GM23248 (cell line): ENCODE measurements at places on chromosomes 5 and 9. TPM values are rescaled to one million over a fixed set of nuclear protein-coding genes. Genes with fewer than 3 reads are reported as not detected.

ZNF608 gene
- 1.1 and 1.4 TPM in 2 replicates for polyA plus RNA-seq

ARL14EPL gene
- not detected in 2 replicates for polyA plus RNA-seq

SNCAIP gene
- 1.5 TPM in 2 replicates for polyA plus RNA-seq

DDX4 gene
- polyA plus RNA-seq: not detected in 2 replicates

TEX48 gene
- not detected in 2 replicates for polyA plus RNA-seq

SPINK6 gene
- not detected in 2 replicates for polyA plus RNA-seq

GRCh38 chr5:6611334-6612256, 21.2 kb downstream of the NSUN2 start:
- no peak for DNase-seq

DNA sequence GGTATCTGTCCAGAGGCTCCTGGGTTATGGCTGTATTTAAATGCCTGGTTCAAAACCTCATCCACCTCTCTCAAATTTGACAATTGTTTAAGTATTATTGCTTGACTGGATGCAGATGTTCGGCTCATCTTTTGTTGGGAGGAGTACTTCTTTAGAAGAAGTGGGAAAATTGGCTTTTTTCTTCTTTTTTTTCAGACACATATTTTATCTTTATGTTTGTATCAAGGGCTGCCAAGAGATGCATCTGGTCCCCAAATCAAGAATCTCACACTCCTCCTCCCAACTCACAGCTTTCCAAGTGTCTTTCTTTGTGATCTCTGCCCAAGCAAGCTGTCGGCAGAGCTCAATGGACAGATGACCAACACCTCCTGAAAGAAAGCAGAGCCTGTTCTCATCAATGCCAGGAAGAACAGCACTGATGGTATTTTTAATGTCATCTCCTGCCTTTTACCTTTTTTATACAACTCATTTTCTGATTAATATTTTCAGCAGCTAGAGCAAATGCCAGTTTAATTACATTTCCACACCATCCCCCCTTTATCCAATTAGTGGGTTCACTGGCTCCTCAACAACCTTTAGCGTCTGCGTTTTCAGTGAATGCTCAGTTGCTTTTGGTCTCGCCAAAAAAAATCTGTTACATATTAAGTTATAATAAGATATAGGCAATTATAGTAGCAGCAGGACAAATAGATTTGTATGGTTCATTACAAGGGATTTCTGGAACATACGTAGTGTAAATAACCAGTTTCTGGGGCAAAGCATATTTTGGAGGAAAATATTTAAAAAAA, 110.3 kb upstream of the SLIT3 start:
- DNase-seq: no peak

DNA sequence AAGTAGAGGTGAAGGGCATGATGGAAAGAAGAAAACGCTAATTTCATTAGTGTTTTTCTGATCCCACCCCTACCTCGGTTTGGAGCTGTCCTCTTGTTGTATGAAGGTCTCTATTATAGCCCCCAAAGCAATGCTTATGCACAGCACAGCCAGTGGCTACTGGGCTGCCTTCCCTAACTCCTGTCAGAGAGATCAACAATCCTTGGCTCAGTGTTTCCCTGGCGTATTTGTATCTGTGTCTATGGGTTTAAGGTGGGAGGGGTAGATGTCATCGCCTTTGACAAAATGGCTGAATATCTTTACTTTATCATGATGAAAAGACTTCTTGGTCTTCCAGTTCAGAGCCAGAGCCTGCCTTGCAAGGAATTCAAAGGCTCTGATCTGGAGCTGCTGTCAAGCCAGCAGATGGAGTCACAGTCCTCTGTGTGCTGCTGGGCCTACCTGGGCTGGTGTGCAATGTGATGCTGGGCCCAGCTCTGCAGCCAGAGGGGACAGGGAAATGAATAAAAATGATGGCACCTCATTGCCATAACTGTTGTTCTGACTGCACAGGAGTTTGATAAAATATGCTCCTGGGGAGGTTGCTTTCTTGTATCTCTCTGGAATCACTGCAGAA, 20.1 kb upstream of the HSPA9 start:
- no peak for DNase-seq

- no peak for DNase-seq
Observed at GRCh38 chr9:94888775-94889174, 162.3 kb downstream of the AOPEP start.

GRCh38 chr5:150641006-150641570, 628 bp downstream of the SYNPO start:
- peak; percentile 86 for DNase-seq

GRCh38 chr5:112625689-112626438, 111.8 kb upstream of the APC start:
- no peak for DNase-seq

DNA sequence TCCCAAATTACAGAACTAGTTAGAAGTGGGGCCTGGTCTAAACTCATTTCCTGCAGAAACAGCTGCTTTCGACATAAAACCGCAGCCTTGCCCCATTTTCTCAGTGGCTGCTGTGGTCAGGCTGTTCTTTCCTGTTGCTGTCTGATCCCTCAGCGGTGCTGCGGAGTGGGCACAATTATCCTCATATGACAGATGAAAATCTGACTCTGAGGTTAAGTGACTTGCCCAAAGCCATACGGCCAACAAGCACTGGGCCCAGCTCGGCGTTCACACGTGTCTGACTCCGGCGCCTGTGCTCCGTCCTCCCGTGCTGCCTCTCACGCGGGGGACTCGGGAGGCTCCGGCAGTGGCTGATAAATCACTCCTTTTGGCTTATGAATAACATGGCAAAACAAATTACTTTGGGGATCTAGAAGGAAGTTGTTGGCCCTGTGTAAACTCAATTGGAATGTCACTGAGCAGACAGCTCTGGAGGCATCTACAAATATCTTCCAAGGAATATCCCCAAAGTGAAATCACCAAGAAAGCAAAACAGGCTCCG, 142.6 kb upstream of the LMX1B start:
- peak; percentile 91 for DNase-seq

DNA sequence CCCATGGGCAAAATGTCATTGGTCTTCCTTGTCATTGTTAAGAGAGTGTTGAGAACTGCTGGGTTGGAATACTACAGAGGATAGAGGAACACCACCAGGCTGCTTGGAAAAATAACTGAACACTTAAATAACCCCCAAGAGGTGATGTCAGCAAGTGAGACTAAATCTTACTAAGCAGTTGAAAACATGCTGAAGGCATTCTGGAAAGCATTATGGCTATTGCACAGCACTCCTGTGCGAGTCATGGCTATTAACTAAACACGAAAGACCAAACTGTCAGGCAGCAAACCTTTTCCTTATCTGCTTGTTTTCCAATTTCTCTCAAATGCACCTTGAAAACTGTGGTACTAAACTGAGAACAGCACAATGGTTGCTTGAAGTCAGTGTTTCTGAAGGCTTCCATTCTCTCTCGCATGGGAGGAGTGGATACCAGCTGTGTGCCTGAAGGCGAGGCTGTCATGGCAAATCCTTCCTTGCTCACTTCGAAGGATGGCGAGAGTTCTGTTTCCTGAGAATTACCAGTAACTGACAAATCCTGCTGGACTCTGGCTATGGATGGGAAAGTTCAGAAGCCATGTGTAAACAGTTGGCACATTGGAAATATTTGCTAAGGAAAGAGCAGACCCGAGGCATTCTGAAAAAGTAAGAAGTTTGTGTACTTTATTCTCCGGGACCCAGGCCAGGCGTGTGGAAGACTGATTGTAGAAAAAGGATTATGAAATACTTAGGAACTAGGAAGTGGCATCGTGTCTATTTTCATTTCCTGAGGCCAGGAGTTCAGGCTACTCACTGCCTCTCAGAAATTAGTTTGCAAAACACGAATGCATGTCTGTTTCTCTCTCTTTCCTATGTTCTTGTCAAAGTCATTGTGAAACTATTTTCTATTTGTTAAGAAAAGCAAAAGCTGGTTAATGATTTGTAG, 182.1 kb downstream of the DMRT2 start:
- peak; percentile 93 for DNase-seq

GRCh38 chr5:64612344-64612961, 77.8 kb upstream of the SHISAL2B start:
- peak; percentile 71 for DNase-seq

- peak; percentile 62 for DNase-seq
Observed at GRCh38 chr9:129569502-129570449, 51.1 kb downstream of the C9orf50 start.

DNA sequence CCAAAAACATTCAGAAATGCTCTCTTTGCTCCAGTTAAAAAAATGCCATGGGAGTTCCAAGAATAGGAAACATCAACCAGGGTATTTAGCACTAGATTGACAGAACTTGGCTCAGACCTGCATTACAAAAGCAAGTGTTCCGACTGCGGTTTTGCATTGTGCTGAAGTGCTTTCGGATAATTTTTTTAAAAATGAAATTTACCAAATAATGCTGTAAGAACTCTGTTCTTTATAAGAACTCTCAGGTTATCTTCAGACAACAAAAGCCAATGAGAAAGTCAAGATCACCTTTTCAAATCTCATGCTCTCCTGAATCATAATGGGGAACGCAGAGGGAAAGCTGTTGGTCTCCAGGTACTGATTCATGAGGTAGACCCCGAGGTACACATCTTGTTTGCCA, 483 bp upstream of the PLPP6 start:
- DNase-seq: peak; percentile 32

DNA sequence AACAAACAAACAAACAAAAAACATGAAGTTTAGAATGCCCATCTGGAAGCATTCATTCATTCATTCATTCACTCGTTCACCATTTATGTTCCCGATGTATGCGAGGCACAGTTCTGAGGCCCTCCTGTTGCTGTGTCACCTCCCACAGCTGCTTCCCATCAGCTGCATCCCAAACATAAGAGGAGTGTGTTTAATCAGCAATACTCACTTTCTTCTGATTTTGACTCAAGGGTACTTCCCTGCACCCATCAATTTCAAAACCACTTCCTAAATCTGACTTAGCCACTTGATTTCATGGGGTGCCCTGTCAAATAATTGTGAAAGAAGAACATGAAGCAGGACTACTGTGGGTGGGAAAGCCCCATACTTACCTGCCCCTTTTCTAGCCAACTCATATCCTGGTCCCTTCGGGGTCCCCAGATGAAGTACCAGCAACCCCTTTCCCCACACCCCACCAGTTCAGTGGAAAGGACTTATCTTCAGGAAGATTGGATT, 128.0 kb upstream of the IL12B start:
- DNase-seq: no peak

- peak; percentile 19 for DNase-seq
Observed at GRCh38 chr5:5424736-5425135, 2.3 kb downstream of the ICE1 start.

DNA sequence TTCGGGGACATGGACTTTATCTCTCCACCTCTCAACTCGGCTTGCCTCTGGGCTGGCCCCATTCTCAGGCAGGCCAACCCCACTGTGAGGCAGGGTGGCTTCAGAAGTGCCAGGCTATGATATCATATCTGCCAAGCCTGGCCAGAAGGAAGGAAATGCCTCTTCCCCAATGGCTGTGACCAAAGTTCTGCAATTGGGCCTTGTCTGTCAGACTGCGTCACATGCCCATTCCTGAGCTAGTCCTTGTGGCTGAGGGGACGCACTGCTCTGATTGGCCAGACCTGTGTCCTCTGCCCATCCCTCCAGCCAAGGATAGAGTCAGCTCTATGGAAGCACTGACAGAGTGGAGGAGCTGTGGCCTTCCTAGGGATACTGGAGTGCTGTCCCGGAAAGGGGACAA, 11.9 kb downstream of the SMIM23 start:
- no peak for DNase-seq

GRCh38 chr9:133560944-133561343, 26.4 kb downstream of the ADAMTSL2 start:
- no peak for DNase-seq

GRCh38 chr9:134962065-134962972, 44.6 kb upstream of the FCN1 start:
- no peak for DNase-seq

GRCh38 chr9:126842977-126843799, 17.3 kb upstream of the ZBTB34 start:
- no peak for DNase-seq

DNA sequence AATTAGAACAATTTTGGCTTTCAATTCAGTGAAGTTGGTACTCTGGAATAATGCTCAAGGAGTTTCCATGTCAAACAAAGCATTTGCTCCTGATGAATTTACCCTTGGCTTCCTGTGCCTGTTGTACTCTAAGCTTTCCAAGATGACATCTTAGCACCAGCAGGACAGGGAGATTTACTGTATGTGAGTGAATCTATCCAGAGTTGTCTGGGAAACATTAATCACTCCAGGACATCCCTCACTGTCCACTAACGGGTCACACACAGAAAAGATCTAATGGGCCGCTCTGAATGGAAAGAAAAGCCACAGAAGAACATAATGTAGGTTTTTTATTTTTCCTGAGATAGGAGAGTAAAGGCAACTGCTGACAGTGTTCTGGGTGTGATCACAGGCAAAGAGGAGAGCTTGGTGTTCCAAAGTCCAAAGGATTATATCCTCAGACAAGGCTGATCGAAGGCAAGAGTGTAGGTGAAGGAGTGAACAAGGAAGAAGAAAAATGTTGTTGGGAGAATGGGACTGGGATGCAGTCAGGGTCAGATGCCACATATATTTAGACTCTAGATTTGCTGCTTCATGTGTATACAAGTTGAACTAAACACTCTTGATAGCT, 167.7 kb upstream of the RPS23 start:
- no peak for DNase-seq
